Karpas-422 (cell line): ENCODE measurements at places on chromosomes 4 and X. TPM values are rescaled to one million over a fixed set of nuclear protein-coding genes. Genes with fewer than 3 reads are reported as not detected.

Gene IL15
- total RNA-seq: not detected in 2 replicates

Gene TIGD2
- total RNA-seq: 4.4 and 7.2 TPM in 2 replicates

Gene ASB12
- total RNA-seq: 0.41 and 0.51 TPM in 2 replicates

DNA sequence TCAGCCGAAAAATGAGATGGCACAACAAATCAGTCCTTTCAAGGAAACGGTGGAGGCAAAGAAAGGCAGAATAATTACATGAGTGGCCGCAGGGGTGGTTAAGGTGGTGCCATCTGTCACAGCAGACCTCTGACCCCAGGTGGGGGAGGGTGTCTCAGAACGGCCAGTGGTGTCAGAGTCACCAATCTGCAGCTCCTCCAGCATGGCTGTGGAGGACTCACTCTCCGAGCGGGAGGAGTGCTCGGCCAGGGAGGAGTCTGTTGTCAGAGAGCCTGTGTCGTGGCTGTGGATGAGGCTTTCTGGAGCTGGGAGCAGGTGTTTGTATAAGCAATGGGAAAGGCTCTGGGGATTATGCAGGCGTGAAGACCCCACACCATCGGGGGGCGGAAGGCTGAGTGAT lies 130.3 kb upstream of the PDLIM3 start:
- no peak for DNase-seq

- no peak for DNase-seq
These were observed 317.7 kb downstream of the PAPSS1 start for GRCh38 chr4:107402291-107402690.
